ENCODE measurements at places on chromosomes 6 and 20. TPM values are rescaled to one million over a fixed set of nuclear protein-coding genes. Genes with fewer than 3 reads are reported as not detected.
A peak's percentile ranks its signal among the peaks of the same experiment; 100 is the strongest.

DNA sequence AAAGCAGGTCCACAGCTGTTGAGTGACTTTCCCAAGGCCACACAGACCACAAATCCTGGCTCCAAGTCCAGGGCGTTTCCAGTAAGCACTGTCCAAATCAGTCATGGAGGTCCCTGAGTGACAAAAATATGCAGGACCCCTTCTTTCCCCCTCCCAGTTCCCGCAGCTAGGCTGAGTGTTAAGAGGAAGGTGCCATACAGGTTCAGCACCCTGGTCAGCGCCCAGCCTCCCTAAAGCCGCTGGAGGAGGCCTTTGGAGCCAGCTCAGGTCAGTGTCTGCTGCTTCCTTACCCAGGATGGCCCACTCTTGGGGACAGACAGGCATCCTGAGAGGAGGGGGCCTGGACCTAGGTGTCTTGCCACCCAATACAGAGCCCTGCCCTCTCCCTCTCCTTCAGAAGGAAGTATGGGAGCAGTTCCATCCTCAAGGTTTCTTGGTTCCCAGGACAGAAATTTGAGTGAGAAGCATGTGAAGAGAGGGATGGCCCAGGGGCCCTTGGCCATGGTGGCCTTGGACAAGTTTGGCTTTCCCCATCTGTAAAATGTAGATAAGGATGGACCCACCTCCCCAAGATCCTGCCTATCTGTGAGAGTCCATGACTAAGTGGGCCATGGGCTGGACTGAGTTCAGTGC is 13.2 kb downstream of the TMEM74B start:
- no peaks in the 10 kb centered on the region for H3K27me3 ChIP-seq
- H3K4me3 ChIP-seq, result no peak overlapping the region
- DNase-seq, result peak; percentile 46

- DNase-seq, result peak; percentile 73
- no peaks in the 10 kb centered on the region for H3K27me3 ChIP-seq
- no peaks in the 10 kb centered on the region for H3K36me3 ChIP-seq
- no peak overlapping the region for H3K27ac ChIP-seq
Observed at GRCh38 chr6:25392372-25392771, 113.2 kb downstream of the CARMIL1 start.

- H3K27me3 ChIP-seq, result no peaks in the 10 kb centered on the region
Observed at GRCh38 chr6:77299931-77300330, 163.4 kb downstream of the HTR1B start.

- H3K4me1 ChIP-seq, result peaks cover 47% of the 10 kb centered on the region
- peak overlapping the region; percentile 52 for H3K27ac ChIP-seq
- no peak overlapping the region for H3K4me3 ChIP-seq
- H3K27me3 ChIP-seq, result no peaks in the 10 kb centered on the region
Observed at GRCh38 chr20:4944518-4945313, 56.6 kb downstream of the SLC23A2 start.

DNA sequence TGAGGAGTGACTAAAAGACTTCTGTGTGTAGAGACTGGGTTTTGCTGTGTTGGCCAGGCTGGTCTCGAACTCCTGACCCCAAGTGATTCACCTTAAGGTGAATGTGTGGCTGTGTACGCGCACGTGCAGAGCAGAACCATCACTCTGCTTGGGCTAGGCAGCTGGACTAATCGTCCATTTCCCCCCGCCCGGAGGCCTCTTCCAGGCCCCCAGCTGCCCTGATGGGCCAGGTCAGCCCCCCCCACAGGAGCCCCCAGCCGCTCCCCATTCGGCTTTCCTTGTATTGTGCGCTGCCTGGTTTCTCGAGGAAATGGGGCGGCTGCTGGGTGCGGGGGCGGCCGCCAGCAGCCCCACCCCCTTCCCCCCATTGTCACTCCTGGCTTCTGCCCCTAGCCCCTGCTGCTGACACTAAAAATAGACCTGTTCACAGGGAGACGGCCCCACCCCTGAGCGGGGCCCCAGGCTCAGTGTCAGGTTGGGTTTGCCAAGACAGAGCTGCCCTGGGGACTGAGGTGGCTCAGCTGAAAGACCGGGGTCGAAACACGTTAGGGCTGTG is 24.6 kb upstream of the CSNK2A1 start:
- H3K36me3 ChIP-seq, result no peaks in the 10 kb centered on the region
- H3K27me3 ChIP-seq, result peaks cover 63% of the 10 kb centered on the region
- H3K27ac ChIP-seq, result no peak overlapping the region
- no peak for DNase-seq

GRCh38 chr20:62832951-62833391 is 16.1 kb downstream of the COL9A3 start:
- no peaks in the 10 kb centered on the region for H3K27me3 ChIP-seq
- H3K36me3 ChIP-seq, result no peaks in the 10 kb centered on the region
- no peak overlapping the region for H3K27ac ChIP-seq
- no peak overlapping the region for H3K4me3 ChIP-seq

DNA sequence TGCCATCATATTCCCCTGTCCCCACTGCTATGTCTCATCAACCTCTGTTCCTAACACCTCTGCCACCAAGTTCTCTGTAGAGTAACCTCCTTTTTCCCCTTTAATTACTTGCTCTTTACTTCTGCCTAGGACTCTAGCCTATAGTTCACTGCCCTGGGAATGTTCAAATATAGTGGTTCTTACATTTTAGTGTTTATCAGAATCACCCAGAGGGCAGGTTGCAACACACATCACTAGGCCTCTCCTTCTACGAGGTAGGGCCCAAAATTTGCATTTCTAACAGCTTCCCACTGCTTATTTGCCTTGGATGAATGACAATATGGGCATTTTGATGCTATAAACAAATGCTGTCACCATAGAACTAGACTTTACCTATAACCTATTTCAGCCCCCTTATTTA is 23.1 kb upstream of the C6orf141 start:
- H3K27me3 ChIP-seq, result peaks cover 15% of the 10 kb centered on the region
- no peaks in the 10 kb centered on the region for H3K36me3 ChIP-seq
- DNase-seq, result no peak
- H3K4me3 ChIP-seq, result no peak overlapping the region
- H3K4me1 ChIP-seq, result no peaks in the 10 kb centered on the region

DNA sequence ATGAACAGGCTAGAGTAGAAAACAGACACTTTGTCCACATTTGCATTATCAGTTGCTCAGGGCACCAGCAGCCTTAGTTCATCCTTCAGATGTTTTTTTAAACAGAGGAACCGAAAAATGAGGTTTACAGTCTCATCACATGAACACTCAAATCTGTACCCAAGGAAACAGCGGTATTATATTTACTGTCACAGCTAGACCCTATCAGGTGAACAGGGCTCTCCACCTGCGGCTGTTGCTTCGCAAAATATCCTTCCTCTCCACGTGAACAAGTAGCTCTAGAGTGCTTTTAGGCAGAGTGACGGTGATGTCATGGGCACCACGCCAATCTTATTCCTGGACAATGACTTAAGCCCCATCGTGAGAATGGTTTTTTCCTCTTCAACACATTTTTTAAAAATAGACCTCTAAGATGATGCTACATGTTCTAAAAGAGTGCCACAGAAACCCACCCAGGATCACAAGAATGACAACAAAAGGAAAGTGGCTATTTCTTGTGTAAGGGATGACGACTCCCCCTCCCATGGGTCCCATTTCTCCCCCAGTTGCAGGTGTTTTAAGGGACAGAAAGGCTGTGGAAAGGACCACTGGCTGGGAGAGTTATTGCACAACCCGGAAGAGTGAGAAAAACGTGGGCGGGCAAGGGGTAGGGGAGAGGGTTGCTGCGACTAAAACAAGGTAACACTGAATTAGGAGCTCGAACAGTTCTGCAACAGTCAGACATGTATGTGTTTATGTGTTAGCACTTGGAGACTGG is 77.7 kb downstream of the EFHC1 start:
- DNase-seq, result peak; percentile 58
- H3K4me1 ChIP-seq, result peaks cover 25% of the 10 kb centered on the region
- H3K27me3 ChIP-seq, result no peaks in the 10 kb centered on the region
- H3K27ac ChIP-seq, result peak overlapping the region; percentile 52

GRCh38 chr6:163348789-163349680 is 65.5 kb upstream of the QKI start:
- H3K4me1 ChIP-seq, result peaks cover 4% of the 10 kb centered on the region

GRCh38 chr6:121748850-121749249 is 313.4 kb downstream of the GJA1 start:
- no peak overlapping the region for H3K4me3 ChIP-seq
- no peaks in the 10 kb centered on the region for H3K36me3 ChIP-seq
- no peak for DNase-seq
- no peaks in the 10 kb centered on the region for H3K27me3 ChIP-seq
- H3K4me1 ChIP-seq, result peaks cover 13% of the 10 kb centered on the region

DNA sequence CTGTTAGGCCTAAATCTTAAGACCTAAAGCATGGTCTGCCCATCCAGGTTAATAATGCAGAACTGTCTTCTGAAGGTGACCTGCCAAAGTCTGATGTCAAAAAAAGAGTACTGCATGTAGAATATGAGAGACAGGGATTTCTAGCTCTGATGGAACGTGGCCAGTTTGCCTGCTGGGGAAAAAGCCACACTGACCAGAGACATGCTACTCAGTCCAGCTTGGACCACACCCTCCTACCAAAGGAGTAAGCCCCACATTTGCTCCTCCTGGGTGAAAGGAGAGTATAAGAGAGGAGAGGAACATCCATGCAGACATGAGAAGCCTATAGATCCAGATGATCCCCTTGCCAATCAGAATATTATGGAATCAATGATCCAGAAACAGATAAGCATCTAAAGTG is 229.9 kb upstream of the RUNX2 start:
- H3K27ac ChIP-seq, result no peak overlapping the region
- H3K27me3 ChIP-seq, result no peaks in the 10 kb centered on the region
- no peaks in the 10 kb centered on the region for H3K36me3 ChIP-seq
- no peak for DNase-seq
- H3K4me1 ChIP-seq, result no peaks in the 10 kb centered on the region
- H3K4me3 ChIP-seq, result no peak overlapping the region

DNA sequence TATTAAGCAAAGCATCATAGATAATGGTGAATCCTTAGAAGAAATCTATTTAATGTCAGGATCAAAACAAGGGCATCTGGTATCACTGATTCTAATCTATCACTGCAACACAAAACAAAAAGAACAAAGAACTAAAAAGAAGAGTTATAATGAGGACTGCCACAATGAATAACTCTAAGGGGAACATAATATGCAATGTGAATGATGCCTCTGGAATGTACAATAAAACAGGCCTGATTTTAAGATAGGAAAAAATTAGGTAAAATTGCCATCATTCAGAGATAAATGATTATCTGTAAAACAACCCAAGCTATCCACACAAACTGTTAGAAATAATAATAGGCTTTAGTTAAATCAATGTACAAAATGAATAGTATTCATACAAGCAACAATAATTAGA is 936.7 kb upstream of the CITED2 start:
- DNase-seq, result peak; percentile 25
- H3K27ac ChIP-seq, result no peak overlapping the region
- peaks cover 9% of the 10 kb centered on the region for H3K4me1 ChIP-seq
- no peaks in the 10 kb centered on the region for H3K36me3 ChIP-seq
- no peak overlapping the region for H3K4me3 ChIP-seq
- H3K27me3 ChIP-seq, result no peaks in the 10 kb centered on the region

- H3K36me3 ChIP-seq, result no peaks in the 10 kb centered on the region
- no peaks in the 10 kb centered on the region for H3K4me1 ChIP-seq
- no peaks in the 10 kb centered on the region for H3K27me3 ChIP-seq
- H3K27ac ChIP-seq, result no peak overlapping the region
- peak; percentile 6 for DNase-seq
Observed at GRCh38 chr6:79608334-79609224, 22.6 kb upstream of the SH3BGRL2 start.

- H3K27ac ChIP-seq, result no peak overlapping the region
- H3K36me3 ChIP-seq, result peaks cover 23% of the 10 kb centered on the region
- DNase-seq, result no peak
- H3K4me3 ChIP-seq, result no peak overlapping the region
Observed at GRCh38 chr6:7419065-7419464, 29.5 kb downstream of the RIOK1 start.

DNA sequence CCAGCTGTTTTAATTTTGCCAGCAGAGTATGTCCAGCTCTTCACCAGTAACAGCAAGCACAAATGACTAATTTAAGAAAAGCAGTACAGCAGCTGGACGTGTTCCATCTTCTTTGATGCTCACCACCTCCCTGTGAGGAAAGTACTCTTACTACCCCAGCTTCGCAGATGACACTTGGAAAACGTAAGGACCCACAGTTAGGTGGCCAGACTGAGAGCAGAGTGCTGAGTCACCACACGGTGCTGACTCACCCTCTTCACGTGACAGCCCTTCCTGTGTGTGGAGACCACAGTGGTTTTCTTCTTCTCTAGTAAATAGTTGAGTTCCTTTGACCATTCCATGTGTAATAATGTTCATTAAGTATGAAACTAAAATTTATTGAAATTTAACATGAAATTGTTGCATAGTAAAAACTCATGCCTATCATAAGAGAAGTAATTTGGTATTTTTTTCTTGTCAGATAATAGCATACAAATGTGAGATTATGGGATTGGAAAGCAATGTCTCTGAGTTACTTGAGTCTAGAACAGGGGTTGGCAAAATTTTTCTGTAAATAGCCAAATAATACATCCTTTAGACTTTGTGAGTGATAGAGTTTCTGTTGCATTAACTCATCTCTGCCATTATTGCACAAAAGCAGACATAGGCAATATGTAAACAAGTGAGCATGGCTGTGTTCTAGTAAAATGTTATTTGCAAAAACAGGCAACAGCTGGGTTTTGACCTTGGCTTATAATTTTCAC is 76.6 kb downstream of the SLX4IP start:
- H3K4me1 ChIP-seq, result peaks cover 41% of the 10 kb centered on the region
- H3K27ac ChIP-seq, result peak overlapping the region; percentile 84
- H3K4me3 ChIP-seq, result peak overlapping the region; percentile 23
- no peaks in the 10 kb centered on the region for H3K36me3 ChIP-seq

DNA sequence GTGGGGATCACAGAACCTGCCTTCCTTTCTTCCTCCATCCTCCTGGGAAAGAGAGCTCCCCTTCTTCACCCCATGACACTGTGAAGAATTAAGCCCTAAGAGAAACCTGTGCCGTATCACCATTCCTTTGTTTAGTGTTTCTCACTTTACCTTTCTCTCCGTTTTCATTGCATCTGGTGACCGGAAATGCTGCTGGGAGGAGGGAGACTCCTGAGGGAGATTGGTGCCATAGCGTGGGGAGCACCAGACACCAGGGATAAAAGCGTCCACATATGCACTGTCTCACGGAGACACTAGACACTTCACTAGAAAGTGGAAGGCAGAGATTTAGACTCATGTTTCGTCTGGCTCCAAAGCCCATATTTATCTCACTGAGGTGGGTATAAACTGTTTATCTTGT is 15.5 kb upstream of the ULBP3 start:
- H3K4me1 ChIP-seq, result no peaks in the 10 kb centered on the region
- H3K4me3 ChIP-seq, result no peak overlapping the region
- H3K27ac ChIP-seq, result no peak overlapping the region
- H3K27me3 ChIP-seq, result 0 out of 2 replicates have a peak, but pooled peaks cover 11% of the 10 kb centered on the region
- H3K36me3 ChIP-seq, result no peaks in the 10 kb centered on the region
- DNase-seq, result no peak

VWA7 gene
- 0.54 TPM for total RNA-seq

CEP43 gene
- total RNA-seq, result 16.4 TPM

KCNK16 gene
- not detected for total RNA-seq

POU5F1 gene
- 0.22 TPM for total RNA-seq

TTK gene
- 16.7 TPM for total RNA-seq

TUBB2B gene
- total RNA-seq, result 10.4 TPM

RAB44 gene
- not detected for total RNA-seq
